ENCODE measurements at places on chromosomes 3 and 15. TPM values are rescaled to one million over a fixed set of nuclear protein-coding genes. Genes with fewer than 3 reads are reported as not detected.

Gene OSTN
- total RNA-seq, result not detected

Gene CKMT1B
- total RNA-seq, result not detected

Gene NR1I2
- 0.18 TPM for total RNA-seq

Gene ABI3BP
- 19.3 TPM for total RNA-seq

Gene HIGD2B
- total RNA-seq, result not detected

Gene GCSAM
- total RNA-seq, result not detected

Gene RUBCN
- 26.5 TPM for total RNA-seq

GRCh38 chr3:52120556-52121463 is 33.4 kb downstream of the POC1A start:
- peaks cover 4% of the 10 kb centered on the region for H3K4me1 ChIP-seq
- no peak overlapping the region for H3K4me3 ChIP-seq
- H3K27ac ChIP-seq, result peak overlapping the region; percentile 67
- H3K27me3 ChIP-seq, result no peaks in the 10 kb centered on the region
- no peaks in the 10 kb centered on the region for H3K36me3 ChIP-seq
- DNase-seq, result no peak

GRCh38 chr3:108569336-108569735 is 19.9 kb downstream of the CIP2A start:
- H3K4me3 ChIP-seq, result no peak overlapping the region
- no peak for DNase-seq
- H3K36me3 ChIP-seq, result no peaks in the 10 kb centered on the region
- H3K27ac ChIP-seq, result no peak overlapping the region

- DNase-seq, result no peak
- no peak overlapping the region for H3K27ac ChIP-seq
- H3K27me3 ChIP-seq, result no peaks in the 10 kb centered on the region
- H3K4me1 ChIP-seq, result no peaks in the 10 kb centered on the region
- H3K36me3 ChIP-seq, result no peaks in the 10 kb centered on the region
- H3K4me3 ChIP-seq, result no peak overlapping the region
Observed at GRCh38 chr15:58854593-58854992, 78.9 kb downstream of the SLTM start.

DNA sequence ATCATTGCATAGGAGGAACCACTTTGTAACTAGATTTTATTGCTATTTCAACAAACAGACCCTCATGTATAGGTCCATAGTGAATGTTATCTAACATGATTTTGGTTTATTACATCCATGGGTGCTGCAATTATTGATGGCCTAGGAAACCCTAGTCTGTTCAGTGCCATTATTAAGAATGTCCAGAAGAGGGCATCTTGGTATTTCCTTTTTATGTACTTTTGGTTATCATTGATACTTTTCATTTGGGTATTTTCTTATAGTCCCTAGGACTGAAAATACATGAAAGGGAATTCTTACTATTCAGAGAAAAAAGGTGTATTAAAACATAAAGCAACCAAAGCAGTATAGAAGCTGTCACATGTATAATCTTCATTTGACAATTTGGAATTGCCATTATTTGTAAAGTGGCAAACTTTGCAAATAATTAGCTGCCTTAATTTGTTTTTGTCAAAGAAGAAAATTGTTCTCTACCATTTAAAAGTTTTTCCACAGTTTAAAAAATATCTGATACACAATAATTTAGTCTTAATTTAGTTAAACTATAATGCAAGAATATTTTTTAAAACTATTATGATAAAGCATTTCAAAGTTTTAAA is 48.7 kb downstream of the CNOT10 start:
- peaks cover 5% of the 10 kb centered on the region for H3K36me3 ChIP-seq
- H3K4me3 ChIP-seq, result no peak overlapping the region

DNA sequence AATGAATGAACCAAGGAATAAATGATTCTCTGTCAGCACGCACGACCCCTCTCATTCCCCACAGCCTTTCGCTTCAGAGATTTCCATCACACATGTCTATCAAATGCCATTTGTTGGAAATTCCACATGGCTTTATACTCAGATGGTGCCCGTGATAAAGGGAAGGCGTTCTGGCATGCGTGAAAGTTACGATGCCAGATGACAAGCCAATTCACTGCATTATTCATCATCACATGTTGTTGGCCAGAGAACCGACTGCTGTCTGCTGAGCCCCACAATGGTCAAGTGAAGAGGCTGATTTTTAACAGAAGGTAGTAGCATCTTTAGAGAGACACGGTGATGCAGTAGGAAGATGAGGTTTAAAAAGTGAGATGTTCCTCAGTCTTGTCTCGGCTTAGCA is 74.1 kb upstream of the FRMD4B start:
- no peaks in the 10 kb centered on the region for H3K27me3 ChIP-seq
- H3K36me3 ChIP-seq, result no peaks in the 10 kb centered on the region
- H3K4me1 ChIP-seq, result no peaks in the 10 kb centered on the region
- no peak overlapping the region for H3K27ac ChIP-seq

- no peak overlapping the region for H3K27ac ChIP-seq
- H3K36me3 ChIP-seq, result no peaks in the 10 kb centered on the region
- no peak overlapping the region for H3K4me3 ChIP-seq
- DNase-seq, result no peak
- H3K4me1 ChIP-seq, result no peaks in the 10 kb centered on the region
- peaks cover 3% of the 10 kb centered on the region for H3K27me3 ChIP-seq
Observed at GRCh38 chr15:92271179-92271578, 122.5 kb upstream of the ST8SIA2 start.

GRCh38 chr3:21835264-21835663 is 84.3 kb upstream of the ZNF385D start:
- H3K4me1 ChIP-seq, result no peaks in the 10 kb centered on the region
- no peak overlapping the region for H3K27ac ChIP-seq
- H3K27me3 ChIP-seq, result no peaks in the 10 kb centered on the region
- H3K4me3 ChIP-seq, result no peak overlapping the region

DNA sequence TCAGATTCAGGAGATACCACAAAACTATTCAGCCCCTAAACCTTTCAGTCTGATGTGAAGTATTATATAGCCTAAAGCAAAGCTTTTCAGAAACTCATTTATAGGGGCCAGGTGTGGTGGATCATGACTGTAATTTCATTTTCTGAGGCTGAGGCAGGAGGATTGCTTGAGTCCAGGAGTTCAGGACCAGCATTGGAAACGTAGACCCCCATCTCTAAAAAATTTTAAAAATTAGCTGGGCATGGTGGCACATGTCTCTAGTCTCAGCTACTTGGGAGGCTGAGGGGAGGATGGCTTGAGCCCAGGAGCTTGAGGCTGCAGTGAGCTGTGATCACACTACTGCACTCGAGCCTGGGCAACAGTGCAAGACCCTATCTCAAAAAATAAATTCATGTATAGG is 60.0 kb downstream of the TMOD3 start:
- no peak overlapping the region for H3K27ac ChIP-seq
- H3K36me3 ChIP-seq, result peaks cover 17% of the 10 kb centered on the region
- H3K27me3 ChIP-seq, result no peaks in the 10 kb centered on the region
- DNase-seq, result no peak
- H3K4me3 ChIP-seq, result no peak overlapping the region

DNA sequence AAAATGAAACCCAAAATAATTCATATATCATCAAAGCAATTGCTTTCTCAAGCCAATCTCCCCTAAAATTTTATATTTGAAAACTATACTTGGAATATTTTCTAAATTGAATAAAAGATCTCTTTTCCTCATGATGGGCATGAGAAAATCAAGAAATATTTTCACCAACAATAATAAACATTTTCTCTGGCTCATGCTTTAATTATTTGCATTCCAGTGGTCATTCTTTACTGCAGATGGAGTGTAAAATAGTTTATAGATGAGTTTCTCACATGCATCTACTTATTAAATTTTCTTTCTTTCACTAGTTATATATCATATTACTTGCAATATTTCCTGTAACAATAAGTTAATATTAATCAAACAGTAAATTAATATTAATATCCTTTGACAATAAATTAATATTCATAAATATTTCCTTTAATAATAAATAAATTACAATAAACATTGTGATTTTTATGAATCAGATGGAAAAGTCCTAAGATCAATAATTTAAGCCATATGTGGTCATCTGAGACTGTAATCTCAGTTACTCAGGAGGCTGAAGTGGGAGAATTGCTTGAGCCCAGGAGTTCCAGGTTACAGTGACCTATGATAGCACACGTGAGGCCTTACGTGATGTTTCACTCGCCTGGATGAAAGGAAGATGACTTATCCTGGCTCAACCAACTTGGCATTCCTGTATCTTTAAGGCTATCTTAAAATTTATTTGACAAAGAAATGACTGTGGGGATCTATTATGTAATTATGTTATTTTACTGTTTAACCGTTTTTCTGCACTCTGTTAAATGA is 958.8 kb downstream of the ZPLD1 start:
- H3K27ac ChIP-seq, result no peak overlapping the region
- no peaks in the 10 kb centered on the region for H3K27me3 ChIP-seq
- H3K36me3 ChIP-seq, result no peaks in the 10 kb centered on the region
- no peaks in the 10 kb centered on the region for H3K4me1 ChIP-seq

DNA sequence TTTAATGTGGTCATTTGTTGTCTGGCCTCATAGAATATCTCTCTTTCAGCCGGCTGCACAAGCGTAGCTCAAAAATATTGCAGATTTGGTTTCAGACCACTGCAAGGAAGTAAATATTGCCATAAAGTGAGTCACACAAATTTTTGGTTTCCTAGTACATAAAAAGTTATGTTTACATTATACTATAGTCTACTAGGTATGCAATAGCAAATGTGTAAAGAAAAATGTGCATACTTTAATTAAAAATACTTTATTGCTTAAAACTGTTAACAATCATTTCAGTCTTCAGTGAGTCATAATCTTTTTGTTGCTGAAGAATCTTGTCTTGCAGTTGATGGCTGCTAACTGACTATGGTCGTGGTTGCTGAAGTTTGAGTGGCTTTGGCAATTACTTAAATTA is 425.1 kb upstream of the ROBO1 start:
- no peaks in the 10 kb centered on the region for H3K4me1 ChIP-seq
- no peak overlapping the region for H3K4me3 ChIP-seq
- H3K36me3 ChIP-seq, result no peaks in the 10 kb centered on the region
- no peak for DNase-seq
- no peaks in the 10 kb centered on the region for H3K27me3 ChIP-seq
- H3K27ac ChIP-seq, result no peak overlapping the region

GRCh38 chr3:71392251-71392650 is 191.3 kb downstream of the FOXP1 start:
- no peak for DNase-seq
- no peaks in the 10 kb centered on the region for H3K36me3 ChIP-seq
- H3K27me3 ChIP-seq, result no peaks in the 10 kb centered on the region
